ENCODE measurements at places on chromosomes 2 and 18.

- no peak for DNase-seq
Measured at GRCh38 chr2:217452928-217453327, 549.9 kb downstream of the TNS1 start.

- DNase-seq = no peak
Measured at GRCh38 chr2:235660484-235661082, 166.7 kb downstream of the AGAP1 start.

GRCh38 chr18:11025671-11026070 lies 123.7 kb downstream of the PIEZO2 start:
- no peak for DNase-seq

DNA sequence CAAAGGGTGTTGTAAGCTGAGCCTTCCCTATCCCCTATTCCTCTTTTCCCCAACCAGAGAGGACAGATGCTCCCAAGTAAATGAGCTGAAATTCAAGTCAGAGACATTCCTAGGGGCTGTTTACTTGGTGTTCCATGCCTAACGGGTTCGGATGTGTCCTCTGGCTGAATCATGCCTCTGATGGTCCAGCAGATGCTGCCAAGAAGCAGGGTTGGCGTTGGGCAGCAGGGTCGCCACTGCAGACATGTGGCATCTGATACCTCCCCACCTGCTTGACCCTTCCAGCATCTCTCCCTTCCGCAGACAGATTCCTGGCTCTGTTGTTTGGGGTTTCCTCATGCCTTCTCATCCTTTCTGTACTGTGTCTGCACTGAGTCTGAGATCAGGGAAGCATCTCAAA lies 108.3 kb downstream of the HNRNPLL start:
- DNase-seq = no peak

GRCh38 chr18:11147962-11148679 lies 1.2 kb downstream of the PIEZO2 start:
- DNase-seq = no peak

GRCh38 chr2:171712051-171712450 lies 24.8 kb downstream of the DYNC1I2 start:
- DNase-seq = no peak

DNA sequence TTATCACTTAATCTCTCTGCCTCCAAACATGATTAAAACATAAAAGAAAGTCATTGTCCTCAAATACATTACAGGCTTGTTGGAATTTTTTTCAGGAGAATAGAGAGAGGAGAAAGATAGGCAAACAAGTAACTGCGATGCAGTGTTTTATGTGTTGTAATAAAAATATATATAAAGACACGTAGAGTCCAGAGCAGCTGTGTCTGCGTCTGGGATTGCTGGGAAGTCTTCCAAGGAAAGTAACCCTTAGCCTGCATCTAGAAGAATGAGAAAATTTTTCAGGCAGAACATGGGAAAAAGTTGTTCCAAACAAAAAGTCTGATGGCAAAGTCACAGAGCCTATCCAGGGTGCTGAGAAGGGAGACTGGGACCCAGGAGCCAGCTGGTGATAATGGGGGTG lies 91.8 kb upstream of the ST6GAL2 start:
- DNase-seq = no peak

Data from HuH-7 (cell line).